ENCODE measurements at places on chromosomes 7 and 10. TPM values are rescaled to one million over a fixed set of nuclear protein-coding genes. Genes with fewer than 3 reads are reported as not detected.

Gene RNF32
- total RNA-seq: 2.6 TPM

Gene TMEM229A
- total RNA-seq: 0.33 TPM

Gene TAS2R5
- total RNA-seq: 3.3 TPM

- no peak for DNase-seq
These were observed 39.9 kb downstream of the RAMP3 start for GRCh38 chr7:45197461-45197860.

DNA sequence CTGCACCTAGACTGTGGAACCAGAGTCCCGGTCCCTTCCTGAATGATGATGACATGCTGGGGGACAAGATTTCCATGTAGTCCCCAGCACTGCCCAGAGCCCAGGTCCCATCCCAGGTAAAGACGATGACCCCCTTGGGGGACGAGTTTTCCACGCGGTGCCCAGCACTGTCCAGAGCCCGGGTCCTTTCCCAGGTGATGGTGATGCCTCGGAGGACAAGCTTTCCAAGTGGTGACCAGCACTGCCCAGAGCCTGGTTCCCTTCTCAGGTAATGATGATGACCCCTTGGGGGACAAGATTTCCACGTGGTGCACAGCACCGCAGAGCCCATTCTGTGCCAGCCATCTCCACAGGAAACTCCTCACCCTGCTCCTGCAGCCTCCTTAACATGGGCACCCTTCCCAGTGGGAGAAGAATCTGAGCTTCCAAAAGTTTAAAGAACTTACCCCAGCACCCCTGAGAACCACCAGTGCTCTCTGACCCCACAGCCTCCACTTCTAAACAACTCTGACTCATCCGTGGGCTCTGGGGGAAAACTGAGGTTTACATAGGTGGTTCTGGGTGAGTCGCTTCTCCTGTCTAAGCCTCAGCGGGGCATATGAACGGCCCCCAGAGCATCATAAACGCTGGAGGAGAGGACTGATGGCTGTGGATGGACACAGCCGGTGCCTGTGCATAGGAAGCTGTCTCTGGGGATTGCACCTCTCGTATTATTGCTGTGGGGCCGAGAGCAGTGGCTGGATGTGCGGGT, 233.2 kb downstream of the TCERG1L start:
- no peak for DNase-seq

GRCh38 chr7:49563693-49564378, 209.6 kb upstream of the VWC2 start:
- no peak for DNase-seq

DNA sequence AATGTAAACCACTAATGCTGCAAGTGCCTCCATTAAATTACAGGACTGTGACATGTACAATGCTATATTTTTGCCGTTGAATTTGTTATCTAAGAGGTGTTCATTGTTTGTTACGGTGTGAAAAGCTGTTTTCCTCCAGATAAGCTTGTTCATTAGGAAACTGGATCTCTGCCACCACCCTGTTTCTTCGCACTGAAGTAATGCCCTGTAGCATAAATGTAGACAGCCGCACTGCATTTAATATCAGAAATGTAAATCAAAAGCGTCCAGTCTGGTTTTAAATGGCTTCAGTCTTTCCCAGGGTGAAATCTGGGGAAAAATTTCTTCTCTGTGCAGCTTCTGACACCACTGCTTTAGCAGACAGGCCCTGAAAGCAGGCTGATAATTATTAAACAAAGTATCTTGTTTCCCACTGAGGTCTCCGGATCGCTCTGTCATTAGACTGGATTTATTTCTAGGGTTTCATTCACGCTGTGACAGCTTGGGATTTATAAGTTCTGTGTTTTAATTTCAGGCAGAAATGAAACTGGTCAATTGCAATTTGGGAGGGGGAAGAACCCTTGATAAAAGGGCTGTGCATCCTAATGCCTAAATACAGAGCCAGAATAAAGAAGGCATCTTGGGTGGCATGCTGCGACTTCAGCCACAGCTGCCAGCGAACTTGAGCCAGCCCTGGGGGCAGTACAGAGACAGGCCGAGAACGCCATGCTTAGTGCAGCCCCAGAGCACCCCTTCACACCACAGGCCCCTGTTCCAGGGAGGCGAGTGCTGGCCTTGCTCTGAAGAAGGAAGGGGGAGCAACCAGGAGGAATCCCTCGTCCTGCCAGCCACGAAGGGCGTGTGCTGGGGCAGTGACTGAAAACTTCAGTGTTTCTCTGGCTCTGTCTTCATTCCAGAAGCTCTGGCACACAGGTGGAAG, 547.7 kb upstream of the GALNT17 start:
- no peak for DNase-seq

- DNase-seq: no peak
These were observed 75.6 kb upstream of the SMNDC1 start for GRCh38 chr10:110380293-110380692.

GRCh38 chr7:45073786-45074527, 14.8 kb downstream of the NACAD start:
- no peak for DNase-seq

- DNase-seq: no peak
These were observed 33.0 kb downstream of the EN2 start for GRCh38 chr7:155490697-155491628.

DNA sequence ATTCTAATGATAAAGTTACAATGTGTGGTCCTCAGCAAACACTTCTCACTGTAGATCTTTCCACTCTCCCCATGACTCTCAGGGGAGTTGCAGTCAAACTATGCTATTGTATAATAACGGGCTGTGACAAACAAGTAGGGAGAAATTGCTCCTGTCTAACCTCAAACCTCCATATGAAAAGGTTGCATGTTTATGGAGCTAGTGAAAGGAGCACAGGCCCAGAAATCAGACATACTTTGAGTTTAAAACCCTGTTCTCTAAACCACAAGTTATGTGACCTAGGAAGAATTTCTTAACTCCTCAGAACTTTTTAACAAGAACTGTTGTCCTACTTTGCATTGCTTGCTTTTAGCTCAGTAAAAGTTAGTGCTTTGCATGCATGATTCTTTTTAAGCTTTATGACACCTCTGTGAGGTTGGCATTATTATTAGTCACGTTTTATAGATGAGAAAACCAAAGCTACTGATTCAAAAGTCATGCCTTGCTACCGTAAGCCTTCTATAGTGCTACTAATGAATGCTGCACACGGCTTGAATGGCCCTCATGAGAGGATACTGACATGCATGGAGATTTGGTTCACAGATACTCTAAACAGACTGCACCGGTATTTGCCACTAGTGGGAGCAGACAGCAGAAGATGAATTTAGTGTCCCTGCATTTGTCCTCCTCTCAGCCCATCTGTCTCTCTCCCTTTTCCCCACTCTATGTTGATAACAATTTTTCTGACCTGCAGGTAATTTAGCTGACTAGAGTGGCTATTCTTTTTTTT, 129.5 kb upstream of the PCGF5 start:
- DNase-seq: no peak

- DNase-seq: no peak
These were observed 2.9 kb downstream of the ANKRD1 start for GRCh38 chr10:90917968-90918318.

DNA sequence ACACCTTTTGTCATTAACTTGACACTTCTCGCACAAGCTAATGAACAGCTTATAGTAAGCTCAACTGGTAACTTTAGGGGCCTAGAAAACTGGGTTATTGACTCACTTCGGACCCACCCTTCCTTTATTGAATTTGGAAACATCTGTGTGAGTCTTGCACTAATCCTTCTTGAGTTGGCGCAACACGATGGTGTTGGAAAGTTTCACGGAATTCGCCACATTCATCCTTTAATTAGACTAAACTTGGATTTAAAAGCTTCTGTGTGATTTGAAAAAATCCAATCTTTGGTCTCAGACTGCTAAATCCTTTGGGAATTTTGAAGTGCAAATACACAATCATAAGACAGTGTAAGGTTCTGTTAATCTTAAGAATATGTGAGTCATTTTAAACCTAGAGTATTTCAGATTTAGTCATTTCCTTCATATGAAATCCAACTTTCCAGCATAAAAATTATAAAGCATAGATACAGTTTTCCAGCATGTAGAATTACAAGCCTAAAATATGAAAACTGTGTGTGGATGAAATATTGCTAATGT, 15.1 kb downstream of the FZD8 start:
- DNase-seq: no peak

DNA sequence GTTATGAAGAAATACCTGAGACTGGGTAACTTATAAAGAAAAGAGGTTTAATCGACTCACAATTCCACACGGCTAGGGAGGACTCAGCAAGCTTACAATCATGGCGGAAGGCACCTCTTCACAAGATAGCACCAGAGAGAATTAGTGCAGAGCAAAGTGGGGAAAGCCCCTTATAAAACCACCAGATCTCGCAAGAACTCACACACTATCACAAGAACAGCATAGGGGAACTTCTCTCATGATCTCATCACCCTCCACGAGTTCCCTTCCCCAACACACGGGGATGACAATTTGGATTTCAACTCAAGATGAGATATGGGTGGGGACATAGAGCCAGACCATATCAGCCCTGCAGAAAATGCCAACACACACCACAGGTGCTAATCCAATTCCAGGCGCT, 218.7 kb downstream of the PARD3 start:
- DNase-seq: no peak

GRCh38 chr10:93224005-93224779, 150.5 kb downstream of the CYP26A1 start:
- DNase-seq: no peak

GRCh38 chr10:13970957-13971353, 359.8 kb downstream of the FRMD4A start:
- no peak for DNase-seq

GRCh38 chr10:37222046-37222445, 96.6 kb downstream of the ANKRD30A start:
- DNase-seq: no peak

DNA sequence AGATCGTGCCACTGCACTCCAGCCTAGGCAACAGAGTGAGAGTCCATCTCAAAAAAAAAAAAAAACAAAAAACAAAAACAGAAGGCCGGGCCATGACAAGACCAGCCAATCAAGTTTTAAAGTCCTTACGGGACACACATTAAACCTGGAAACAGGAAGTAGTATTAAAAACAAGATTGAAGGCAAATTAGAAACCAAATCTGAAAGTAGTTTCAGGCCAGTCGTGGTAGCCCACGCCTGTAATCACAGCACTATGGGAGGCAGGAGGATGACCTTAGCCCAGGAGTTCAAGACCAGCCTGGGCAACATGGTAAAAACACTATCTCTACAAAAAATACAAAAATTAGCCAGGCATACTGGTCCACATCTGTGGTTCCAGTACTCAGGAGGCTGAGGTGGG, 18.1 kb downstream of the PSAP start:
- no peak for DNase-seq

DNA sequence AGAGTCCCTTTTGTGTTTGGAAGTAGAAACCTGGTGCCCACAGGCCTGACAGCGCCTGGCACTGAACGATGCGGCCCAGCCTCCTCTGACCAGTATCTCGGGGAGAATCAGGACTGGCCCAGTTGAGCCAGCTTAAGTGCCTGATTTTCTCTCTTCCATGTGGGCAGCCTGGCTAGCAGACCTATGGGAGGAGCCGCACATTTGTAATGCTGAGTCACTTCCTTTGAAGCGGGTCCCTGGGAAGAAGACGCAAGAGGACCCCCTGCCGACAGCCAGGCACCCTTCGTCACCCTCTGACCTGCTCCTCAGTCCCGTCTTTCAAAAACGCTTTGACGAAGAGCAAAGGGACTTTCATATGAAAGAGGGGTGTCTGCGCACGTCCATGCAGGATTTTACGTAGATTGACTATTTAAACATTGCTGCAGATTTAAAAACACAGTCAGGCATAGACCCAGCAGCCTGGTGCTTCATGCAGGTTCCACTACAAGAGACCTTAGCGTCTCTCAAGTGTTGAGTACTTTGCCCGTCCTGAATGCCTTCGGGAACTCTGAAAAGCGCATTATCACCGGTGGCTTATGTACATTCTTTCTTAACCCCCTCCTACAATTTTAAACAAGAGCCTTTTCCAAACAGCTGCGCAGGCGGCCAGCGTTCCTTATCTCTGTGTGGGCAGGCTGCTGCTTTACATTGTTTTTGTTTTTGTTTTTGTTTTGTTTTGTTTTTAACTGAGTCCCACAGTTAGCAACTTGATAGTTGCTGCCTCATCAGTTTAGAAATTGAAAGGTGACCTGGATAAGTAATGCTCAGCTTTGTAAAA, 36.5 kb upstream of the AP5Z1 start:
- no peak for DNase-seq

DNA sequence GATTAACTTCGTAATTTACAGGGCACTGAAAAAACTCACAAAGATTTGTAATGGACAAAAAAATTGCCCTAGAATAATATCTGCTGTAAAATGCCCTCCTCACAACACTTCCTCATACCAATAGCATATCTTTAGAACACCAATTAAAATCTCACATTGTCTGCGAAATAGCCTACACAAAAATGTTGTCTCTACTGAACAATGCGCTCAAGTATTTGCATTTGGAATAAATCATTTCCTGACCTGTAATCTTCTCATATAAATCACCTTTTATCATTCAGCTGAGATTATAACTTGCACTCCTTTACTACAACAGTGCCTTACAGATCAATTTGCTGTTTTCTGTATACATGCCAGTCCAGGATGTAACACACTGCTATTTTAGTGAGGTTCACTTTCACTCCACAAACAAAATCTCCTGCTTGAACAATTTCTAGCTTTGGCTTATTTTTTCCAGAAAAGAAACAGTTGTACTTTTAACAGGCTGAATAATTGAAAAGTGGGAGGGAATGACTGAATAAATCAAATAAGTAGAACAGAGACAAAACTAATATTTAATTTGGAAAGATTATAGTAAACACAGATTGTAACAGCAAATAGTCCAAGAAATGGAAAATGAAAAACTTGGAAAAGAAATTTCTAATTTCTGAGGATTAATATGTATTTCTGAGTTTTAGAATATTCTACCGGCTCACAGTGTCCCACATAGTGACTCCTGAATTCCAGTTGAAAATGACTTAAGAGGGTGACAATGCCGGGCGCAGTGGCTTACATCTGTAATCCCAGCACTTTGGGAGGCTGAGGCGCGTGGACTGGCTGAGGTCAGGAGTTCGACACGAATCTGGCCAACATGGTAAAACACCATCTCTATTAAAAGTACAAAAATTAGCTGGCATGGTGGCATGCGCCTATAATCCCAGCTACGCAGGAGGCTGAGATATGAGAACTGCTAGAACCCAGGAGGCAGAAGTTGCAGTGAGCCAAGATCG, 30.6 kb downstream of the JMJD1C start:
- DNase-seq: no peak

- no peak for DNase-seq
These were observed 1.7 kb upstream of the CTNNA3 start for GRCh38 chr10:67697724-67698131.

DNA sequence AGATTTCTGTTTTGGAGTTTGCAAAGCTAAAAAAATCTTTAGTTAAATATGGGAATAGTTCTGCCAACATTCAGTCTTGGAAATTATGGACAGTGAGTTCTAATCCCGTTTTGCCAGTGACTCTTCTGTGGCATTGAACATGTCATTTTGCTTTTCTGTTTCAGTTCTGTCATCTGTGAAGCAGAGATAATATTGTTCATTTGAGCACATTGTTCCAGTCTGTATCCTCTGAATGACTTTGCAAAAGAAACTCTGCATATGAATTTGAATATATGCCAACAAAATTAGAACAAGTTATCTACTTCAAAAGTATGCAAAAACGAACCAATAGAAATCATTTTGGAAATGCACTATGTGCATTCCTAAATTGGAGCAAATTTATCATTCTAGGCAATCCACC, 746.0 kb upstream of the POT1 start:
- no peak for DNase-seq
